SK-N-SH (cell line): ENCODE measurements at places on chromosomes 7 and 10.

DNA sequence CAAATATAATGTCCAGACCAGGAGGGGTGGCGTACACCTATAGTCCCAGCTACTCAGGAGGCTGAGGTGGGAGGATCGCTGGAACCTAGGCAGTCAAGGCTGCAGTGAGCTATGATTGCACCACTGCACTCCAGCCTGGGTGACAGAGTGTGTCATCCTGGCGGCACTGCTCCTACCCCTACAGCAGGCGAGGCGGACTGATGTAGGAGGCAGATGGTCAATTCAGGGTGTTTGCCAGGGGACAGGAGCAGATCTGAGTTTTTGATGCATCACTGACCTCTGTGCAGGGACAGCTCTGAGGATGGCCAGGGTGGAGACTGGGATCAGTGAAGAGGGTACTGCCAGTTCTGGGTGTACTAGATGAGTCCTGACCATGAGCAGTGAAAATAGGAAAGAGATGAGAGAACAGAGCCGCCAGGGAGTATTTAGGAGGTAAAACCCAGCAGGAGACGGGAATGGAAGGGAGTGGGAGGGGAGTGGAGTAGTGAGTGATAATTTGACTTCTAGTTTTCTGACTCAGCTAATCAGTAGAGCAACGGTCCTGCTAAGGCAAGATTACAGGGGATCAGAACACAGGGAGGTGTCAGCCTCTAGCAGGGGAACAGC lies 75.3 kb downstream of the HIP1 start:
- no peak overlapping the region for H3K27ac ChIP-seq
- no peaks in the 10 kb centered on the region for H3K27me3 ChIP-seq
- no peak overlapping the region for H3K4me3 ChIP-seq
- no peak for DNase-seq
- no peaks in the 10 kb centered on the region for H3K4me1 ChIP-seq

DNA sequence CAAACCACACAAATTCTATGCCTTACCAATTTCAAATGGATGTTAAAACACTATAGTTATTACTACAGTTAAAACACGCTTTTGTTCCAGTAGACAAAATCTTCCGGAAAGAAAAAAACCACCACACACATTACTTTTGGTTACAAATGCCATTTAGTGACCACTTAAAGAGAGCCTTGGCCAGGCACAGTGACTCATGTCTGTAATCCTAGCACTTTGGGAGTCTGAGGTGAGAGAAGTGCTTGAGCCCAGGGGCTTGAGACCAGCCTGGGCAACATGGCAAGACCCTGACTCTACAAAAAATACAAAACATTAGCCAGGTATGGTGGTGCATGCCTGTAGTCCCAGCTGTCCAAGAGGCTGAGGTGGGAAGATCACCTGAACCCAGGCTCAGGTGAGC lies 7.2 kb downstream of the TNPO3 start:
- peaks cover 3% of the 10 kb centered on the region; the same call in 1 of the 2 replicates for H3K4me1 ChIP-seq
- DNase-seq, result no peak
- H3K27me3 ChIP-seq, result no peaks in the 10 kb centered on the region
- H3K36me3 ChIP-seq, result peaks cover 4% of the 10 kb centered on the region; the same call in 1 of the 2 replicates

- H3K36me3 ChIP-seq, result no peaks in the 10 kb centered on the region
- H3K4me3 ChIP-seq, result no peak overlapping the region
- H3K27ac ChIP-seq, result no peak overlapping the region
- no peak for DNase-seq
Observed at GRCh38 chr10:58833771-58834561, 321.3 kb downstream of the BICC1 start.

DNA sequence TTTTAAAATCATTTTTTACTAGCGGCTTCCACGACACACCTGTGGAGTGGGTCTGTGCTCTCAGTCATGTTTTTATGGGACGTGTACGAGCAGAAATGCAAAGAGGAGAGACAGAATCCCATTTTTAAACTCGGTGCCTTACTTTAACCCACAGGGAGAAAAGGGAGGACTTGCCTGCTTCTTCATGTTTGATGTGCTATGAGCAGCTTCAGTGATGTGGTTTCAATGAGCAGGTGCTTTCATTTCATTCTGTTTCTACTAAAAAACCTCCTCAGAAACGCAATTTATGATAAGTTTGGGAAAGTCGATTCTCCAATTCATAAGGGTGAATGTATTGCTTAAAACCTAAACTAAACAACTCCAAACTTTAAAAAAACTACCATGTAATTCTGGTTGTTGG lies 537.2 kb downstream of the GATA3 start:
- no peak overlapping the region for H3K27ac ChIP-seq
- H3K27me3 ChIP-seq, result no peaks in the 10 kb centered on the region
- no peak for DNase-seq
- H3K4me3 ChIP-seq, result no peak overlapping the region
- no peaks in the 10 kb centered on the region; the same call in 1 of the 2 replicates for H3K4me1 ChIP-seq

GRCh38 chr7:39353615-39354376 lies 212.4 kb upstream of the YAE1 start:
- no peak overlapping the region for H3K27ac ChIP-seq
- peak; percentile 70 for DNase-seq
- H3K27me3 ChIP-seq, result peaks cover 14% of the 10 kb centered on the region
- H3K4me1 ChIP-seq, result no peaks in the 10 kb centered on the region; the same call in 1 of the 2 replicates
- no peaks in the 10 kb centered on the region for H3K36me3 ChIP-seq

GRCh38 chr10:992467-992866 lies 4.2 kb downstream of the GTPBP4 start:
- peaks cover 64% of the 10 kb centered on the region for H3K36me3 ChIP-seq
- H3K4me1 ChIP-seq, result peaks cover under 1% of the 10 kb centered on the region; the same call in 1 of the 2 replicates
- no peak overlapping the region for H3K27ac ChIP-seq
- no peak for DNase-seq

- peaks cover 17% of the 10 kb centered on the region; the same call in 1 of the 2 replicates for H3K4me1 ChIP-seq
- H3K4me3 ChIP-seq, result no peak overlapping the region
- no peak overlapping the region for H3K27ac ChIP-seq
- peaks cover 22% of the 10 kb centered on the region for H3K27me3 ChIP-seq
- H3K36me3 ChIP-seq, result no peaks in the 10 kb centered on the region
Observed at GRCh38 chr7:158957510-158957906, 101.2 kb downstream of the DYNC2I1 start.

DNA sequence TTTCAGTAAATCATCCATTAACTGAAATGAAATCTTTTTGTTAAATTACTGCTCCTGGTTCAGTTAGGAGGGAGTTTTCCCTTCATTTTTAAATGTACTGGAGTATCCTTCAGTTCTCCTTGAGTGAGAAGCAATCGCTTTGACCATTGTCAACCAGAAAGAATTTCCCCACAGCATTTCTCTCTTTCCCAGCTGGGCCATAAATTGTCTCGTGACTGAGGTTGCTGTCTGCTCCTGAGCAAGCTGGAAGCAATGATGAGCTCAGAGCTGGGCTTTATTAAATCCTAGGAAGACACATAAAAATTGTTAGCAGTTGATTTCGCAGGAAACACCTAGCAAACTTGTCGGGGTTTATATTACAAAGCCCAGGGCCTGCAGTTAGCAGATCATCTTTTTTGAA lies 102.0 kb upstream of the INSYN2A start:
- DNase-seq, result no peak
- no peak overlapping the region for H3K27ac ChIP-seq
- H3K27me3 ChIP-seq, result no peaks in the 10 kb centered on the region
- no peaks in the 10 kb centered on the region for H3K4me1 ChIP-seq

- no peak for DNase-seq
- H3K27ac ChIP-seq, result no peak overlapping the region
- no peak overlapping the region for H3K4me3 ChIP-seq
- no peaks in the 10 kb centered on the region for H3K4me1 ChIP-seq
Observed at GRCh38 chr10:112059220-112059619, 124.3 kb downstream of the GPAM start.

GRCh38 chr10:32004161-32004591 lies 52.0 kb downstream of the KIF5B start:
- H3K36me3 ChIP-seq, result peaks cover 13% of the 10 kb centered on the region
- no peak overlapping the region for H3K4me3 ChIP-seq
- H3K4me1 ChIP-seq, result peaks cover 9% of the 10 kb centered on the region; the same call in 1 of the 2 replicates

- peaks cover 58% of the 10 kb centered on the region for H3K4me1 ChIP-seq
- no peak for DNase-seq
- H3K4me3 ChIP-seq, result no peak overlapping the region
- no peak overlapping the region for H3K27ac ChIP-seq
- H3K36me3 ChIP-seq, result peaks cover 1% of the 10 kb centered on the region; the same call in 1 of the 2 replicates
Observed at GRCh38 chr7:45598886-45599520, 24.8 kb downstream of the ADCY1 start.

GRCh38 chr7:75992083-75992755 lies 2.2 kb downstream of the TMEM120A start:
- H3K27me3 ChIP-seq, result no peaks in the 10 kb centered on the region
- no peak overlapping the region; the same call in 1 of the 2 replicates for H3K27ac ChIP-seq
- peaks cover 6% of the 10 kb centered on the region for H3K36me3 ChIP-seq
- no peak overlapping the region for H3K4me3 ChIP-seq
- peaks cover 6% of the 10 kb centered on the region; the same call in 1 of the 2 replicates for H3K4me1 ChIP-seq

DNA sequence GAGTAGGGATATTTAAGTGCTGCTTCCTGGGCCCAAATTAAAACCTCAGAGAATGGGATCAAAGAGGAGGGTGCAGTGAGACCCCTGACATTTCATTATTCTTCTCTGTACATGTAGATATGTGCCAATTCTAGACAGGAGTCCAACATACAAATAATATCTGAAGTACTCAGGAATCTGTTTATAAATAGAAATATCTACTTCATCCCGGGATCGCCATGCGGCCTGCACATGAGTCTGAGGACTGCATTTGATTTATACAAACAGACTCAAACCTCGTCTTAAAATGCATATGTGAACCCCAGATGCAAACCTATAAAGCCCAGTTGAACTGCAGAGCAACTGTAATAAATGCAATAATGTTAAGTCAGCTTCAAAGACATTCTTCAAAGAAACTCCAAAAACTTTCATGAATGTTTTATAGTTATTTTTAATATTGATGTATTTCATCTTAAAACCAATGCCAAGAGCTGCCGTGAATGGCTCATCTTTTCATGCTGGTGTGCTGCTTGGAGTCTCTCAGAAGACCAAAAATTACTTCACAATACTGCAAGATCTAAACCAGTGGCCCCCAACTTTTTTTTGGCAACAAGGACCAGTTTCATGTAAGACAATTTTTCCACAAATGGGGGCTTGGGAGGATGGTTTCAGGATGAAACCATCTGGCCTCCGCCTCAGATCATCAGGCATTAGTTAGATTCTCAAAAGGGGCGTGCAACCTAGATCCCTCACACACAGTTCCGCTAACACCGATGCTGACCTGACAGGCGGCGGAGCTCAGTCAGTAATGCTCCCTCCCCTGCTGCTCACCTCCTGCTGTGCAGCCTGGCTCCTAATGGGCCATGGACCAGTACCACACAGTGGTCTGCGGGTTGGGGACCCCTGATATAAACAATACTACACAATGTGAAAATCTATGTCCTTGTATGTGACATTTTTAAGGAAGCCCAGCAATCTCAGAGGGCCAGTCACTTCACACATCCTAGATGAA lies 166.9 kb downstream of the PARD3 start:
- H3K4me1 ChIP-seq, result peaks cover 8% of the 10 kb centered on the region; the same call in 1 of the 2 replicates
- no peaks in the 10 kb centered on the region for H3K36me3 ChIP-seq
- H3K27ac ChIP-seq, result no peak overlapping the region
- DNase-seq, result no peak

DNA sequence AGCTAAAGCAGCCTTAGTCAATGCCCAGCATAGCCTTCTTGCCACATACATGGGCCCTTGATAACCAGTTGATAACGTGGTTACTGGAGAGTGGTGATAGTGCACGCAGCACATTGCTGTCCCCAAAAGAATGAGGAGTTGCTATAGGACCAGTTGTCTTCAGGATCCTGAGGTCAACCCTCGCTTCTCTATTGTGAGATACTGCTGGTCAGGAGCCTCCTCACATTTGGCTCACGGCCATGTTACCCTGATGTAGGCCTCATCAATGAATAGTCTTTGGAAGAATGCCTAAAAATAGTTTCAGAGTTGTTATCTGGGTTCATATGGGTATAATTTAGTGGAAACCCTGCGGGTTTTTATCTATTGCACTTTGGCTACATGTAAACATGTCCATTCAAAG lies 230.7 kb downstream of the VTI1A start:
- peaks cover 18% of the 10 kb centered on the region for H3K4me1 ChIP-seq
- peak overlapping the region; percentile 51; the same call in 1 of the 2 replicates for H3K27ac ChIP-seq
- no peaks in the 10 kb centered on the region for H3K36me3 ChIP-seq
- DNase-seq, result peak; percentile 51
- no peaks in the 10 kb centered on the region for H3K27me3 ChIP-seq

DNA sequence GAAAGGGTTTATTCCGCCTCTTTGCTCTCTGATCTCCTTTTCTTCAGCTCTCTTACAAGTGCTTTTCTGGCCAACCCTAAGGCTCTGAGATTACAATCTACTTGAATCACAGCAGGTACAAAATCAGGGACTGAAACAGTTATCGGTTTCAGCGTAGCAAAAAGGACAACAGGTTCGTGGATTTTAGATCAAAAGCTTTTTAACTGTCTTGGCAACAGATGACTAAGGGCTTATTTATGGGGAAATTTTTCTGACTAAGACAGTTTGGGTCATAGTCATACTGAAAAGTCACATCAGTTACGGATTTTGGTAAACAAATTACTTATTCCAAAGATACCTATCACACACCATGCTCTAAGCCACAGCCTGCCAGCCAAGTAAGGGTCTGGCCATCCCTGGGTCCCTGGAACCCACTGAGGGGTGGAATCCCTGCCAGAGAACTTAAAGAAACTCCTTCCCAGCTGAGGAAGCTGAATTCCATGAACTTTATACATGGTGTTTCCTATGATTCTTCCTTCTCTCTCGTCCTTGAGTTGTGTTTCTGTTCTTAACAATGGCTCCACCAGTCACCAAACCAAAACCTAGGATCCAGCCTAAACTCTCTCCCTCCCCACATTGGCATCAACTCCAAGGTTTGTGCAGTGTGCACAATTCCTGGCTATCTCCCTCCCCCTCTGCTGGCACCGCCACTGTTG lies 169.3 kb downstream of the FAM107B start:
- no peak overlapping the region for H3K27ac ChIP-seq
- H3K27me3 ChIP-seq, result 0 out of 2 replicates have a peak, but pooled peaks cover 16% of the 10 kb centered on the region
- H3K4me1 ChIP-seq, result peaks cover 11% of the 10 kb centered on the region; the same call in 1 of the 2 replicates
- H3K36me3 ChIP-seq, result no peaks in the 10 kb centered on the region
- DNase-seq, result no peak
- peak overlapping the region; percentile 48 for H3K4me3 ChIP-seq

DNA sequence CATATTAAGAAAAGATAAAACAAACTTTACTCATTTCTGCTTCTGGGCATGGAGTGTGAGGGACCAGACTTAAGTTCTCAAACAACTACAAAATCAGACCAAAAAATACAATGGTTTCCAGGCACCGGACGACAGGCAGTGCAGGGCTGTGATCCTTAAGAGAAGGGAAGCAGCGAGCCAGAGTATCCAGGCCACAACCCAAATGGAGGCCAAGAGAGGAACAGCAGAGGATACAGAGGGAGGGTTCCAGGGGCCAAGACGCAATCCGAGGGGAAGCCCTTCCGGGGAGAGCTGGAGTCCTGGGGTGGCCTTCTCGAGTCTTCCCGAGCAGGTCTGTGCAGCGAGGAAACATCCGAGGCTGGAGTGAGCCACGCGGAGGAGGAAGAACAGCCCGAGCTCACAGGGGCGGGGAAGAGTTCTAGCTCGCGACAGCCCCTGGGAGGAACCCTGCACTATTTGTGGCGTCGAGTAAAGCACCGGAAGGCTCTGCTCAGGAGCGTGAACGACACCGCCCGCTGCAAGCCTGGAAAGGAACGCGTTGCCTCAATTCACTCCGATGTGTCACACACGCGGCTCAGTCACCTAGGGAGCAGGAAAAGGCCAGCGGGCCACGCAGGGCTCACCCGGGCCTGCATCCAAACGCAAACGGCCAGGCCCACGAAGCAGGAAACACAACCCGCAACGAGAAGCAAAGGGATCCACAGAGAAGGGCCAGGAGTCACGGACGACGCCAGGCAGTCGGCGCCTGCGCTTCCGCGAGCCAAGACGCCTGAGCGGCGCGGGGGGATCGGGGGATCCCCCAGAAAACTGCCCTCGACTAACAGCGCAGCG lies 933 bp upstream of the RNF32 start:
- H3K27me3 ChIP-seq, result no peaks in the 10 kb centered on the region
- no peaks in the 10 kb centered on the region for H3K36me3 ChIP-seq
- H3K4me1 ChIP-seq, result peaks cover 9% of the 10 kb centered on the region; the same call in 1 of the 2 replicates
- H3K27ac ChIP-seq, result peak overlapping the region; percentile 75; the same call in 1 of the 2 replicates
- no peak for DNase-seq
